ENCODE measurements at places on chromosomes 4 and X.

- no peak for DNase-seq
Observed at GRCh38 chr4:5988086-5988845, 30.0 kb downstream of the C4orf50 start.

- DNase-seq, result no peak
Observed at GRCh38 chrX:34809096-34809495, 133.5 kb upstream of the FAM47B start.

DNA sequence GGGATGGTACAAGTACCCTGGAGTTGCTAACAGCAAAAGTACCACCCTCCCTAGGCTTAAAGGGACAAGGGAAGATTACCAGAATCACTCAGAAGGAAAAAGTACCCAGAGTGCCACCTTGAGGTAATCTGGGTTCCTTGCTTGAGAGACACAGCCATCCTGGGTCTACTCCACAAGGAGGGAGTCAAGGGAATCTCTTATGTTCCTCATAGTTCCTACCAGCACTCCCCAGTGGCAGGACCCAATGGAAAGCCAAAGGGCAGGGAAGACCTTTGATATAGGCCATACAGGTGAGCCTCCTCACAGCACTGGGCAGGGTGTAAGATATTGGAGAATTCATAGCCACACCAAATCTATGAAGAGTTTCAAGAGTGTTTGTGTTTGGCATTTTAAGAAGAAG, 5.7 kb downstream of the IL2 start:
- DNase-seq, result no peak

- no peak for DNase-seq
Observed at GRCh38 chr4:112952313-112952700, 97.1 kb upstream of the ANK2 start.

- DNase-seq, result no peak
Observed at GRCh38 chr4:92074839-92075238, 228.9 kb upstream of the GRID2 start.

GRCh38 chrX:133550665-133551485, 135.6 kb upstream of the GPC4 start:
- no peak for DNase-seq

DNA sequence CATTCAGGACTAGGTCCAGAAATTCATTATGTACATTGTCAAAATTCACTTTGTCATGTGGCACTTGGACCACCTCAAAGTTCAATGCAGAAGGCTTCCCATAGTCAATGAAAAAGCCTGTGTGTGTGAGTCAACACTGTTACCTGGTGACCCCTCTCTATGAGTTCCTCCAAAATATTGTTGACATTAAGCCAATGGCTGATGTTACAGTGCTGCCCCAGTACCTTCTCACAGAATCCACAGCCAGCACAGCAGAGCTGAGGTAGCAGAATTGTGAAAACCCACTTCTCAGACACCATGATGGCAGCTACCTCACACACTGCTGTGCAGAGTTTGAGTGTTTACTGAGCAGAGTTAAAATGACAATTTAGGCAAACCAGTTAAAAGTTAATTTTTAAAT, 22.4 kb upstream of the UGT2B4 start:
- no peak for DNase-seq

DNA sequence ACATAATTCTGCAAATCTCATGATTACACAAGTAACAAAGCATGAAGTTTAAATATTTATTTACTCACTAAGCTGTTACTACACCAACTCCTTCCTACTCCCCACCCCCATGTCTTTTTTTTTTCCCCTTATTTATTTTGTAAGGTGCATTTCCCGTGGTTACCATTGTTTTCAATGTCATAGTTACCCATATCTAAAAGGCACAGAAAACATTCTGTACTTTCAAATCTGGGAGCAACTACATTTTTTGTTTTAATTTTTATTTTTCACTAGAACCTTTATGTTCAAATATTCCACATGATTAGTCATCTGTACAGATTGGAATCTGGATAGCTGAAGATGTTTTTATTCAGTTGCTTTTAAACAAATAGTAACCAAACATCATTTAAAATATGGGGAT, 62.8 kb downstream of the PPP3CA start:
- no peak for DNase-seq

- peak; percentile 71 for DNase-seq
Observed at GRCh38 chr4:167084321-167084720, 150.0 kb downstream of the SPOCK3 start.

DNA sequence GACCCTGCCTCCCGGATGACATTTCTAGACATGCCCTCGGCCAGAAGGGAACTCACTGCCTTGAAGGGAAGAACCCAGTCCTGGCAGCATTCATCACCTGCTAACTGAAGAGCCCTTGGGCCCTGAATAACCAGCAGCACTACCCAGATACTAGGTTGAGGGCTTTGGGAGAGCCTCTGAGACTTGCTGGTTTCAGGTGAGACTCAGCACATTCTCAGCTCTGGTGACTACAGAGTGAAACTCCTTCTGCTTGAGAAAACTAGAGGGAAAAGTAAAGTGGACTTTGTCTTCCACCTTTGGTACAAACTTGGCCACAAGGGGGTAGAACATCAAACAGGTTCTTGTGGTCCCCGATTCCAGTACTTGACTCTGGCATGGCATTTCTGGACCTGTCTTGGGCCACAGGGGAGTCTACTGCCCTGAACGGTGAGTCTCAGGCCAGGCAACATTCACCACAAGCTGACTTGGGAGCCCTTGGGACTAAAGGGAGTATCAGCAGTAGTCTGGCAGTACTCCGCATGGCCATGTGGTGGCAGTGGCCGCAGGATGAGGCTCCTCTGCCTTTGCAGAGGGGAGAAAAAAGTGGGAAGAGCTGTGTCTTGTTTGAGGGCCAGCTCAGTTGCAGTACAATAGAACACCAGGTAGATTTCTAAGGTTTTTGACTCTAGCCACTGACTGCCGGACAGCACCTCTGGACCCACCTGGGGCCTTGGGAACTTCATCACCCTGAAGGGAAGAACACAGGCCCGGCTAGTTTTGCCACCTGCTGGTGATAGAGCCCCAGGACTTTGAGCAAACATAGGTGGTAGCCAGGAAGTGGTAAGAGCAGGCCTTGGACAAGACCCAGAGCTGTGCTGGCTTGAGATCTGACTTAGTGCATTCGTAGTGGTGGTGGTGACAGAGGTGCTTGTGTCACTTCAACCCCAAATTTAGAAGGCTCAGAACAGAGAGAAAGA, 414.8 kb downstream of the OPHN1 start:
- no peak for DNase-seq

- DNase-seq, result no peak
Observed at GRCh38 chr4:129176864-129177263, 80.9 kb downstream of the C4orf33 start.

GRCh38 chr4:184399512-184399908, 74.8 kb downstream of the IRF2 start:
- DNase-seq, result no peak

DNA sequence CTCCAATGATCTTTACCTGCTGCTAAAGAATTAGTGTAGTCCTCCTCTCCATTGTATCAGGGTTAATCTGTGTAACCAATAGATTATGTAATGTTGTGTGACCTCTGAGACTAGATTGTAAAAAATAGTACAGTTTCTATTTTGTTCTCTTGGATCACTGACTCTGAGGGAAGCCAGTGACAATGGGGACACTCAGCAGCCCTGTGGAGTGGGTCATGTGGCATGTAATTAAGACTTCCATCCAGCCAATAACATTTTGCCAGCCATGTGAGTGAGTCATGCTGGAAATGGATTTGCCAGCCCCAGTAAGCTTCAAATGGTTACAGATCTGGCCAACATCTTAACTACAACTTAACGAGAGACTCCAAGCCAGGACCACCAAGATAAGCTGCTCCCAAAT, 332.3 kb downstream of the PTTG2 start:
- no peak for DNase-seq

- no peak for DNase-seq
Observed at GRCh38 chr4:145186729-145187128, 6.3 kb upstream of the OTUD4 start.

DNA sequence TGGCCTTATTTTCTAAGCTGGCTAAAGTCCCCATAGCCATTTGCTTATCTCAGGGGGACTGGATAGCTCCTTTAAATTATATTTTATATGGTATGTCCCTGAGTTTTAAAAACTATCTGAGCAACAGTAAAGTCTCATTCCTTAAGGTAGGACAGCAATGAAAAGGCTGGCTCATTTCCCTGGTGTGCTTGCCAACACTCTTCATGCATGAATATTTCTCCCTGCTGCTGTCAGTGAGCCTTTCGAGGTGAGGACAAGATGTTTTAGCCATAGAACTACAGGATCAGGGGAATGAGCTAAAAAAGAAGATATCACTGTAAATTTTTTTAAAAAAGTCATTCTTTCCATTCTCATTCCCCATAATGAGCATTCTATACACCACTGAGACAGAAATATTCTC, 427.3 kb upstream of the FAM241A start:
- peak; percentile 13 for DNase-seq

- DNase-seq, result no peak
Observed at GRCh38 chrX:17767734-17768133, 30.4 kb downstream of the SCML1 start.

DNA sequence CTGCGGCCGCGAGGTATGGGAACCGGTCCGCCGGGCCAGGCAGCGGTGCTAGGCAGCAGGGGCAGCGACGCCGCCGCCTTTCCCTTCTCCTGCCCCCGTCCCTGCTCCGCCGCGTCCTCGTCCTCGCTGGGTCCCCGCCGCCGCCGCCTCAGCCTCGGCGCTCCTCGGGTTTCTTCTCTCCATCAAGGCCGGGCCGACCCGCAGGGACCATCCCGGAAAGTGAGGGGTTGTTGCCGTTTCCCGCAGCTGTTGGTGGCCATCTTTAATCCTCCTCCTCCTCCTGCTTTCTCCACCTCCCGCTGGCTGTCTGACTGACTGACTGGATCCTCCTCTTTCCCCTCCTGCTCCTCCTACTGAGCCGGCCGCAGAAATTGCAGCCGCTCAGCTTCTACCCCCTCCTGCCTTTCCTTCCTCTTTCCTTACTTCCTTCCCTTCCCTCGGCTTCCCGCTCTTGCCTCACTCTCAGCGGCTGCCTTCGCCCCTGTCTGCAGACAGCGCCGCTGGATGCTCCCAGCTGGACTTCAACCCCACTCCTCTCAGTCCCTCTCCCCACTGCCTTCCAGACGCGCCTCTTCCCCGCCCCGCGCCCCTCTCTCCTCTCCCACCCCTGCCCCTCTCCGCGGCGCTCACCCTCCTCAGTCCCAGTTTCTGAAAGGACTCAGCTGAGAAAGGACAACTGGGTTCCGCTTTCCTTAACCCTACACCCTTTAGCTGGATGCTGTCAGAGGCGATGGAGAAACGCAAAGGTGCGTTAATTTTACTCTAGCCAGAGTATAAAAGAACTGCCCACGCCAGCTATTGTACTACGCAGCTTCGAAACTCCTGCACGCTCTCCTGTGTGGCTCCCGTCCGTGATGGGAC, at the start of gene WDFY3:
Gene WDFY3, minus strand, starts transcription at position 309 of the 861 bp plus-strand sequence. CDS start 106,099 bp downstream, outside the sequence.
- DNase-seq, result peak; percentile 96

GRCh38 chr4:96052827-96053226, 212.9 kb downstream of the PDHA2 start:
- DNase-seq, result no peak

DNA sequence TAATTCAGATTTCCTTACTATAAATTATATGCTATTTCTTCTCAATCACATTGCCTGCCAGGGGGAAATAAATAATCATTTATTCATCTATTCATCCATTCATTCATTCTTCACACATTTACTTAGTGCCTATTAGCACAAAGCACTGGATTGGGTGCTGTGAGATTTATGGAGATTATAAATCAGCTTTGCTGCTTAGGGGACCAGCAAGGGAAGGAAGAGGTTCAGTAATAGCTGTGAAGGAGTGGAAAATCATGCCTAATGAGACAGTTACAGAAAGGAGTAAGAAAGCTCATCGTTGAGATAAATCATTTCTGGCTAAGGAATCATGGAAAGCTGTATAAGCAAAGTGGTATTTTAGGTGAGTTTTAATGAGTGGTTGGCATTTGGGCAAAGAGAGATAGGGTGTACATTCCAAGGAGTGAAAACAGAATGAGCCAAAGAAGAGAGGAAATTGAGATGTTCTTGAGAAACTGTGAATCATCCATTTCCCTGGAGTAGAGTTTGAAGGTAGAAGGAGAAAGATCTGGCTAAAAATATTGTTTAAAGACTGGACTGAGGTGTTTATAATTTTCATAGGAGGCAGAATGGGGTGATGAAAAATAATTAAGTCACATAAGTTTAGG, 9.6 kb downstream of the ARSJ start:
- no peak for DNase-seq

GRCh38 chr4:126265888-126266287, 951.1 kb downstream of the FAT4 start:
- no peak for DNase-seq

GRCh38 chr4:53748328-53748772, 157.1 kb upstream of the LNX1 start:
- DNase-seq, result no peak

DNA sequence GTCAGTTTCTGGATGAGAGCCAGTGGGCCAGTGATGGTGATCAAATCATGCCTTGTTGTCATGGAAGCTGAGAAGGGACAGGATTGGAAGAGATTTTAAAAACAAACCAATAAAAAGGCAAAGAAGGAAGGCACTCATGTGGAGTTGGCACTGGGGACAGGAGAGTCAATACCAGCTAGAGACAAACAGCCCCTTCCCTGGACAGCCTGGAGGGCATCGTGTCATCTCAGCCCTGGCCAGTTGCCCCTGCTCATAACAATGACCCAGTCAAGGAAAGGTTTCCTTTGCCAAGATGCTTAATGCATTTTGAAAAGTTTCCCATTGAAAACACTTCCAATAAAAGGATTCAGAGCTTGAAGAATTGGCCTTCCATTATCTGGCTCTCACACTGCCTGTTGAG, 55.5 kb downstream of the SCML1 start:
- DNase-seq, result no peak

DNA sequence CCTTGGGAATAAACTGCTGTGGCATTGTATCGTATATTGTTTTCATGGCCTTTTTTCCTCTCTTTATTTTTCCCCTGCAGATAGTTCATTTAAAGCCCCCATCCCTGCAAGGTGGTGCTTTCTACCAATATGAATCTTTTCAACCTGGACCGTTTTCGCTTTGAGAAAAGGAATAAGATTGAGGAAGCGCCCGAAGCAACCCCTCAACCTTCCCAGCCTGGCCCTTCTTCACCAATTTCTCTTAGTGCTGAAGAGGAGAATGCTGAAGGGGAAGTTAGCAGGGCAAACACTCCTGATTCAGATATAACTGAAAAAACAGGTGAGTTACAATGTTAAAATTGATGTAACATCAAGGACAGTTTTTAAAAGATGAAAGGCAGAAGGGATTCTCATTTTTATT, 601 bp downstream of the SMARCAD1 start:
- no peak for DNase-seq

DNA sequence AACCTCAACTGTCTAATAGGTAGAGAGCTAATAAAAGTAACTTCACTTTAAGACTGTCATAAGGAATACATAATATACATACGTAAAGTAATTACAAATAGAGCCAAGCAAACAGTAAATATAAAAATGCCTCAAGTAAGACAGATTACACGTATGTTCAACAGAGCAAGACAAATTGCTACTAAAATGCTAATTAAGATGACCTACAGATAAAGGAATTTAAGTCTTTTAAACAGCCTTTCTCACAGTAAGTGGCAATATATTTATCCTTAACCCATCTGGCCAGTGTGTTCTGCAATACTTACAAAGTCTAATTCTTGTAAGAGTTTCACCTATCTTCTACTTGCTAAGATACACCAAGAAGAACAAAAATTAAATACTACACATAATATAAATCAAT, 12.7 kb downstream of the G3BP2 start:
- DNase-seq, result no peak
